ENCODE measurements at places on chromosomes 2 and 18. TPM values are rescaled to one million over a fixed set of nuclear protein-coding genes. Genes with fewer than 3 reads are reported as not detected.

The MC5R gene
- total RNA-seq = not detected

The CERKL gene
- not detected for total RNA-seq

- no peak for DNase-seq
These were observed 633.2 kb upstream of the PKDCC start for GRCh38 chr2:41414486-41415230.

GRCh38 chr2:108404784-108405397, 27.1 kb downstream of the SULT1C4 start:
- no peak for DNase-seq

GRCh38 chr2:156396126-156396525, 40.1 kb upstream of the GPD2 start:
- DNase-seq = no peak
